AG08395 (cell line): ENCODE measurements at places on chromosomes 11 and 22.

DNA sequence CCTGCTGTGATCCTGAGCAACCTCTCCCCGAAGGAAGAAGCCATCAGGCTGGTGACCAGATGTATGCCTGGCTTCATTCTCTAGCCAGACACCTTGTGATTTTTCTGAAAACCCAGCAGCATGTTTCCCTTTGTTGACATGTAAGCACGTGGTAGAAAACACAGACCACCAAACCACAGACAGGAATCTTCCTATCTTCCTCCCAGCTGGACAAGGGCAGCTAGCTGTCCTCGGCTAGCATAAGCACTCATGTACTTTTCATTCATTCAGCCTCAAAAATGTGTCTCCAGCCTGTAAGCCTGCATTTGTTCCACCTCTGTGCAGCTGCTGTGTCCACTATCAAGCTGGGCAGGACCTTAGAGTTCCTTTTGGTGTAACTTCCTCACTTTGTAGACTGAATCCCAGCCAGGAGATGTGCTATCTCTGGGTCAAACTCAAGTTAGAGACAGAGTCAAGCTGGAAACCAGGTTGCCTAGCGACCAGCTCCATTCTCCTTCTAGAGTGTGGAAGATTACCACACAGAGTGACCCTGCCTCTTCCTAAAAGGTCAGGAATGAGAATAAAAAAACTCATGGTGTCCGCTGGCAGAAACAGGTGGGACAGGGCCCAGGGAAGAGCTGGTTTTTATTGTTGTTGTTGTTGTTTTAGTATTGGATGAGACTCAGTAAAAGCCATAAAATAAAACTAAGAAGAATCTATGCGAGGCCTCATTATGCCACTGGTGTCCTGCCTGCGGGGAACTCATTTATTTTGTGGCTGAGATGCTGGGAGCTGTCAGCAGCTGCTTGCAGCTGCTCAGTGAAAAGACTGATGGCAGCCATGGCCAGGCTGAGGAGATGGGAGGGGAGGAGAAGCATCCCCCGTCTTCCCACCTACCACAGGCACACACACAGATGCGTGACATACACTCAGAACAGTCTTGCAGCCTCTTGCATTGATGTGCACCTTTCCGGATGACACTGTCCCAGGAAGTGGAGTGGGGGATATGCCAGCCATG, 7.4 kb upstream of the CLMP start:
- DNase-seq: no peak

GRCh38 chr11:15730263-15730994, 615.7 kb downstream of the INSC start:
- no peak for DNase-seq

DNA sequence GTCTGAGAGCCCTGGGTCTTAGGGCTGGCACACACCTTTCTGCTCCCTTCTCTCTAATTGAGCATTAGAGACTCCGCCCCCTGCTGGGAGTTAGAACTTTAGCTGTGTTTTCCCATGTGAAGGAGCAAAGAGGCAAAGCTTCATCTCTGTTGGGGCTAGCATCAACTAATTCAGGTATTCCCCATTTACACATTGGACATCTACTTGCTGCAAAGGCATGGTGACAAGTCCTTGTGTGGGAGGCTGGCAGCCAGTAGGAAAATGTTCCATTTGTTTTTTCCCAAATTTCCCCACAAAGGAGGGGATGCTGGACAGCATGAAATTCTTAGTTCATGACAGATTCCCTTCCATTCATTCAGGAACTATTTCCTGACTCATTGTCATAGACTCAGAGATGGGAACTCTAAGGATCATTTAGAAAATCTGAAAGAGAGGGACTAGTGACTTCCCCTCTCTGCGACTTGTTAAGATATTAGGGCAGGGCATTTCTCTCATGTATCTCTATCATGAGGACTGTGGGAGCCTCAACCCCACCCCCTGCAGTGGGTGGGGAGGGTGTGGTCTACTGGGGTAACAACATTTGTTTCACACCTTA, 3.6 kb downstream of the CD44 start:
- DNase-seq: peak; percentile 67

DNA sequence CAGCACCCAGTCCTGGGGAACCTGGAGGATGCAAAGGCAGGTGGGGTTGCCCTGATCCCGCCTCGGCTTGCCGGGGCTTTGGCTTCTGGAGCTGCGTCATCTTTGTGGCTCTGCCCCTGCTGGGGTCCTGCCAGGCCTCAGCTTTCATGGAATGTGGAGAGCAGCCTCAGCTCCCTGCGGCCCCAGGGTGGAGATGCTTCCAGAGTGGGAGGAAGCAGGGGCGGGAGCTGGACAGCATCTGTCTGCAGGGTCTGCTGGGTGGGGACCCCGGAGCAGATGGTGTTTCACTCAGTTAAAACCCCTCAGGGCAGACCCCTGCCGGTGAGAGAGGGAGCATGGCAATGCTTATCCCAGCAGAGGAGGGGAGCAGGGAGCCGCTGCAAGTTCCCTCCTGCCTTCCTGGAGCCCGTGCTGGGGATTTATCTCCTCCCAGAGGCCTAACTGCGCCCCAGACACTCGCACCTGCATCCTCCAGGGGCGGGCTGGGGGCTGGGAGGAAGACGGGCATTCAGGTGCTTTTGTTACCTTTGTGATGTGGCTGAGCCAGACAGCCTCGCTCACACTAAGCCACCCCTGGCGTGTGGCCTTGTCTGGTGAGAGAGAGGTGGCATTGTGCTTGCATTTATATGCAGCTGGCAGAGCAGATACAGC, 15.7 kb downstream of the GRIK4 start:
- DNase-seq: peak; percentile 86

DNA sequence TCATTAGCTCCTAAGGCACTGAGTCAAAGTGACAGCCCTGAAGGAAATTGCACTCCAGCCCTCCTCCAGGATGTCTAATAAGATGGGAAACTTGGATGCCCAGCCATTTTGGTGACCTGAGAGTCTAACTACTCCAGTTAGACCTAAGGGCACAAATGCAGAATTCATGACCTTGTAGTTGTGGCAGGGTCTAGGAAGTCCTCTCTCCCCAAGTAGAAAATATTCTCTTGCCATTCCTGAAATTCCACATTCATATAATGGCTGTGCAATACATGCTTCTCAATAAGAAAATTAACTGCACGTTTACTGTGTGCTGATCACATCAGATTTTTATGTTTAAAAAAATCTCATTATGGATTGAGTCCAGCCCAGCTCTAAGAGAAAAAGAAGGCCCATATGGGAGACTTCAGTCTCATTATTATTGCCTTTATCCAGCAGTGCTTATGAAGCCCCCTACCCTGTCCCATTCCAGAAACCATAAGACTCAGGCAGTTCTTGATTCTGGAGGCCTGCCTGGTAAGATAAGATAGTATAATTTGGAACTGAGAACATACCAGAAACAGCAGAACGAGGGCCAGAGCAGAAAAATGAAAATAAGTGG, 133.7 kb upstream of the LDLRAD3 start:
- DNase-seq: no peak

GRCh38 chr11:124834526-124835180, 30.6 kb upstream of the ROBO3 start:
- no peak for DNase-seq

- peak; percentile 96 for DNase-seq
Measured at GRCh38 chr11:119106564-119107537, at the start of gene C2CD2L. C2CD2L (plus strand) TSS chr11:119107344; CDS start chr11:119107742, 398 bp downstream.

DNA sequence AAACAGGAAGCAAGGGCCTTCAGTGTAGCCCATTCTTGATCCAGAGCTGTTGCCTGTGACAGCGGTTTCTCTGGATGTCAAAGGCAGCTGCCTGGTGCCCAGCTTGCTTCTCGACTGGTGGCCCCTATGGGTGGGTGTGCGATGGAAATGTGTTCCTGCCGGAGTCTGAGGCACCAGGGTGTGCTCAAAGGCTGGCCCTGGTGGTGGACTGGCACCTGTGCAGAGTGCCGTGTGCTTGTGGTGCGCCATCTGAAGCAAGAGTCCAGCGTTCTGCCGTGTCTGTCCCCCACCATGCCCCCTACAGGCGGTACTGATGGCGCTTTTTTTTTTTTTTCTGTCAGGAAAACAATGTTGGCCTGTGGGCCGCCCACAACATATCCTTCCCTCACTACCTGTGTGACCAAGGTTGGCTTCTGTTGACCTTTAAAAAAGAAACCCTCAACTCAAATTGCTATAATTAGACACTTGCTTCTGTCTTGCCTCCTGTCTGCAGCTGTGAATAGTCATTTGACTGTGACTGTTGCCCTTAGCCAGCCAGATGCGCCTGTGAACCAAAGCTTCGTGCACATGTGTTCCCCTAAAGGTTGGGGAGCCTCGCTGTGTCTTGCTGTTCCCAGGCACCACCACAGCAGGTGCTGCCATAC, 4.7 kb upstream of the RANBP1 start:
- peak; percentile 17 for DNase-seq

- peak; percentile 74 for DNase-seq
Measured at GRCh38 chr22:44085743-44086270, 61.7 kb downstream of the PARVB start.
